ENCODE measurements at places on chromosomes 4 and X. TPM values are rescaled to one million over a fixed set of nuclear protein-coding genes. Genes with fewer than 3 reads are reported as not detected.

- DNase-seq = no peak
Observed at GRCh38 chr4:118920247-118920646, 31.6 kb downstream of the SYNPO2 start.

DNA sequence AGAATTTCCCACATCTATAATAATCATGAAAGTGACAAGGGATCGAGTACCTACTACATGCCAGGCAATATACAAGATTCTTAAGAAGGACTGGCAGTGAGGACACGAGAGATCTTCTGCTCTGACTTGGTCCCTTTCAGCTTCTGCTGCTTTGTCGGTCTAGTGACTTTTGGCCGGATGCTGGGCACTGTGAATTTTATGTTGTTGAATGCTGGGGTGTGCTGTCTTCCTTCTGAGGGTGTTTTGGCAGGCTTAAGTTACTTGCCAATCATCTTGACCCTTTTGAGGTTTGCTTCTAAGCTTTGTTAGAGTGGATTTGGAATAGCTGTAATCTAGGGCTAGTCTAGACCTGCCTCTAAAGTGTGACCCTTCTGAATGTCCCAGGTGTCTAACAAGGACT is 23.5 kb downstream of the NAT8L start:
- no peak for DNase-seq

DNA sequence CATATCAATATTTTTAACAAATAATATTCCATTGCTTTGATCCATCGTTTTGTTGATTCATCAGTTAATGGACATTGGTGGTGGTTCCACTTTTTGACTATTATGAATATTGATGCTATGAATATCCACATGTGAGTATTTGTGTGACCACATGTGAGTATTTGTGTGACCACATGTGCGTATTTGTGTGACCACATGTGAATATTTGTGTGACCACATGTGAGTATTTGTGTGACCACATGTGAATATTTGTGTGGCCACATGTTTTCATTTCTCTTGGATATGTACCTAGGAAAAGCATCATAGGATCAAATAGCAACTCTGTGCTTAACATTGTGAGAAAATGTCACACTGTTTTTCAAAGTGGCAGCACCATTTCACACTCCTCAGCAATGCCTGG is 433.6 kb upstream of the FRG1 start:
- DNase-seq = no peak

Gene TMEM128
- polyA plus RNA-seq = 23.0 TPM

- DNase-seq = no peak
Observed at GRCh38 chr4:176799653-176800052, 6.9 kb upstream of the VEGFC start.

Gene METTL14
- polyA plus RNA-seq = 5.0 TPM
